ENCODE measurements at places on chromosomes 2 and 18. TPM values are rescaled to one million over a fixed set of nuclear protein-coding genes. Genes with fewer than 3 reads are reported as not detected.

Gene CNGA3
- total RNA-seq, result 0.49 TPM

Gene HOXD3
- total RNA-seq, result not detected

Gene TRIM43
- total RNA-seq, result not detected

Gene APOB
- total RNA-seq, result 0.40 TPM

Gene MAP3K19
- 1.5 TPM for total RNA-seq

Gene LHCGR
- 0.41 TPM for total RNA-seq

Gene SPATA3
- total RNA-seq, result not detected

Gene UBE2E3
- 81.2 TPM for total RNA-seq

All from dorsolateral prefrontal cortex (tissue), 122 donors.